Cortex of kidney (tissue), 1 donor: ENCODE measurements at places on chromosomes 2 and 18.

DNA sequence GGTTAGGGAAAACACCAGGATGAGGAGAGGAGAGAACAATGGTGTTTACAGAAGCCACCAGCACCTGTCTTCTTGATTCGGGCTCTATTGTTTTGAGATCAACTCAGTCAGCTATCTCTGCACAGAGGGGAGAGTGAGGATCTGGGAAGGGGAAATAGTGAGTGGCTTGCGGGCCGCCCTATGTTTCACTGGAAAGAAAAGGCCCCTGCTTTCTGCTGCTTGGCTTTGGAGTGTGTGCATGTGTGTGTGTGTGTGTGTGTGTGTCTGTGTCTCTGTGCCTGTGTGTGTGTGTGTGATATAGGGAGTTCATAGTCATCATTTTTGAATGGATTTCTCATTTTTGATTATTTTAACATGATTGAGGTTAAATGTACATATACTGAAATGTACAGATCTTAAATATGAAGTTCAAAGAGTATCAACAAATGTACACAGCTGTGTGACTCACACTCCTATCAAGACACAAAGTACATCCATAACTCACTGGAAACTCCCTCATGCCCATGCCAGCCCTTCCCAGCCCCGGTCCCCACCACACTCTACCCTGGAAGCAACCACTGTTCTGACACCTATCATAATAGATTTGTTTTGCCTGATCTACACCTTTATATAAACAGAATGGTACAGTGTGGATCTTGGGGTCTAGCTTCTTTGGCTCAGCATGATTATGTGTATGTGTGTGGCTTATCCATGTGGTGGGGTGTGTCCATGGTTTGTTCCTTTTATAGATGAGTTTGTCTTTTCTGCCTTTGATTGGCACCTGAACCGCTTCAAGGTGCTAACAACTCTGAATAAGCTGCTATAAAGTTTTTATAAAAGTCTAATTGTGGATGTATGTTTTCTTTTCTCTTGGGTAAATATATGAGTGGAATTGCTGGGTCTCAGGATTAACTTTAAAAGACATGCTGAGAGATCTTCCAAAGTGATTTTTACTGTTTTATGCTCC is 258.3 kb downstream of the SETBP1 start:
- no peak for DNase-seq

GRCh38 chr2:111618226-111618977 is 265.6 kb downstream of the ANAPC1 start:
- no peak for DNase-seq

GRCh38 chr2:26020231-26020640 is 13.6 kb upstream of the RAB10 start:
- DNase-seq, result no peak

DNA sequence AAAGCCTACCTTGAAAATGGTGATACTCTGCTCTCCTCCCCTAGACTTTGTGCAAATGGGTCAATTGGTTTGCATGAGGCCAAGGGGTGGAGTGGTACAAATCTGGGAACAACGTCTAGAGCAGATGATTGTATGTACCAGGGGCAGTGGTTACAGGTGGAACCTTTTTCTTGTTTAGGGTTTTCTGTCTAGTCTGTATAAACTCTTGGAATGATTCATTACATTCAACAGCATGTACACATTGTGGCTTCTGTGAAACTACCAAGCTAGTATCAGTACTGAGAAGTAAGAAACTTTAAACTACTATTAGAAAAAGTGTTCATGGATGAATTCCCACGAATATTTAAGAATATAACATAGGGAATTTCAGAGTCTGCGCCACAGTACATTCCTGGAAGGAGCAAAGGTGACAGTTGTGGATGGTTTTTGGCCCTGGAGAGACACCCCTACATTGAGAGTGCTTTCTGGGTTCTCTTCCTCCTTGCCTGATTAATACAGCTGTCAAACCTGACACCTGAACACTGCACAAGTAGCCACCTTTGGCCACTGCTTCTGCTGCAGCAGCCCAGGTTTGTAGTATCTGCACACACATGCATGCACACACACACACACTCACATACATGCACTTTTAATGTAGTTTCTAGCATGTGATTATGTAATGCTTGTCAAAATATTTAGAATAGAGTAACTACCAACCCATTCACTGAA is 30.0 kb downstream of the CFAP221 start:
- DNase-seq, result no peak

DNA sequence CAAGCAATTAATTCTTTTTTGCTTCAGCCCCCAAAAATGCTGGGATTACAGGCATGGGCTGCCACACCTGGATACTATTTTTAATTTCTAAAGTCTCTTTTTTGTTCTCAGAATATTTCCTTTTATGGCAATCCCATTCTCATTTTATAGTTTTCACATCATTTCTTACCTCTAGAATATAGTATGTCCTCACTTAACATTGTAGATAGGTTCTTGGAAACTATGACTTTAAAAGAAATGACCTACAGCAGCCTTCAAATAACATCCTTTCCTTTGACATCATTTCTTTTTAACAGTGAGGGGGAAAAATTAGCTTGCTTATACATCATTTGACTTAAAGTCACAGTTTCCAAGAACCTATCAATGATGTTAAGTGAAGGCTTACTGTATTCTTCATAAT is 31.6 kb downstream of the RBBP8 start:
- DNase-seq, result no peak

DNA sequence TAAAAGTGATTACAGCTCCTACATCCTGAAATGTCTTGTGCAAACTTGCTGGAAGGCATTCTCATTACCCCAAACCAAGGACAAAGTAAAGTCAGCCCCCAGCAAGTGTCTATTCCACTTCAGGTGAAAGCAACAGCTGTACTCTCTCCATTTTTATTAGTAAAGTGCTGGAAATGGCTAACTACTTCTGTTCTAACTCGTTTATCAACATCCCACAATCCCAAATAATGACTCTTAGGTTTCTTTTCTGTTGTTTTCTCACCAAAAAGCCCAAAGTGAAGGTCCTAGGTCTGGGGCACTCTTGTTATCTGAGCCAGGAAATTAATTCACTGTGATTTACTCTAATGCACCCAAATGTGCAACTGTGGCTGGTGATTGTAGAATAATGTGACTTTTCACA is 105.7 kb downstream of the LRRC30 start:
- DNase-seq, result no peak

- no peak for DNase-seq
Observed at GRCh38 chr2:49796266-49796665, 642.0 kb upstream of the FSHR start.

GRCh38 chr2:64913357-64913869 is 75.8 kb upstream of the SLC1A4 start:
- DNase-seq, result no peak

DNA sequence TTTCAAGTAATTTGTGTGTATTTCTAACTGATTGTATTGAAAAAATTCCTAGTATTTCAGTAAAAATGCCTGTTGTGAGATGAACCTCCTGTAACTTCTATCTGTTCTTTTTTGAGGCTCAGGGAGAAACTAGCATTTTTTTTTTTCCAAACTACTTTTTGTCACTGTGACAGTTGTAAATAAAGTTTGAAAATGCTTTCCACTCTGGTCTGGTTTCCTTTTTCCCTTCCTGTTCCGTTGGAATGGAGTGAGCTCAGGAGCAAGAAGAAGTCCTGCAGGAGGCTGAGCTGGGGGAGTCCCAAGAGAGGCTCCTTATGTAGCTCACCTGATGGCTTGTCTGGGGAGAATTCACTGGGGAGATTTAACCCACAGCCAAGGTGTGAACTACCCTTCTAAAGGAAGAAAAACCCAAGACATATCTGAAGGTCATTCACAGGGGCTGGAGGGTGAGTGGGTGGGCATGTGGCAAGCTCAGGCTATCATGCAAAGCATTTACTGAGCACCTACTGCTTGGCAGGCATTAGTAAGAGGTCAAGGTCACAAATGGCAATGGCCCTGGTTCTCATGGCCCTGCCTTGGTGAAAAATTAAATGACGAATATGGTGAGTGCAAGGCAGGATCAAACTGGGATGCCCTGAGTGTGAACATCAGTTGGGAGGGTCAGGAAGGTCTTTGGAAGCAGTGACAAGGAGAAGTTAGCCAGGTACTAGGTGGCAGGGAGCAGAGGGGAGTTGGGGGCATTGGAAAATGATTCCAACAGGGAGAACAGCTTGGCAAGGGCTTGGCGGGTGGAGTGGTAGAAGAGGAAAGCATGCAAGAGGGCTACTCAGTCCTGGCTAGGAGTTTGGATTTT is 28.7 kb downstream of the LBH start:
- DNase-seq, result no peak

- no peak for DNase-seq
Observed at GRCh38 chr2:215826838-215827441, 186.4 kb downstream of the MREG start.

GRCh38 chr2:18749912-18750526 is 160.7 kb upstream of the NT5C1B start:
- DNase-seq, result no peak

DNA sequence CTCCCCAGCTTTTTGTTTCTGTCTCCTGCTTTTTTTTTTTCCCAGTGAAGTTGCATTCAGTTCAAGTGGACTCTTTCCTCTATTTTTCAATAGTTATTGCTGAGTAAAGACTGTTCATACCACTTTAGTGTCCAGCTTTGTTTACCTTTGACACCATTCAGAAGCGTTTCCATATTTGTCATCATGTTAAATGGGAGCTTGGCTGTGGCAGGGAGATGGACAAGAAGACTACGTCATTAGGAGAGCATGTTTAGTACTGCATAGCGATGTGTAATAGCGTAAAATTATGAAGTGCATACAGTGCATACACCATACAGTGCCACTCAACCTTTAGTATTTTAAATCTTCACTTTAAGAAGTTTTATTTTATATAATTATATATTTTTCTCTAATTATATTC is 655.9 kb downstream of the DCC start:
- no peak for DNase-seq

DNA sequence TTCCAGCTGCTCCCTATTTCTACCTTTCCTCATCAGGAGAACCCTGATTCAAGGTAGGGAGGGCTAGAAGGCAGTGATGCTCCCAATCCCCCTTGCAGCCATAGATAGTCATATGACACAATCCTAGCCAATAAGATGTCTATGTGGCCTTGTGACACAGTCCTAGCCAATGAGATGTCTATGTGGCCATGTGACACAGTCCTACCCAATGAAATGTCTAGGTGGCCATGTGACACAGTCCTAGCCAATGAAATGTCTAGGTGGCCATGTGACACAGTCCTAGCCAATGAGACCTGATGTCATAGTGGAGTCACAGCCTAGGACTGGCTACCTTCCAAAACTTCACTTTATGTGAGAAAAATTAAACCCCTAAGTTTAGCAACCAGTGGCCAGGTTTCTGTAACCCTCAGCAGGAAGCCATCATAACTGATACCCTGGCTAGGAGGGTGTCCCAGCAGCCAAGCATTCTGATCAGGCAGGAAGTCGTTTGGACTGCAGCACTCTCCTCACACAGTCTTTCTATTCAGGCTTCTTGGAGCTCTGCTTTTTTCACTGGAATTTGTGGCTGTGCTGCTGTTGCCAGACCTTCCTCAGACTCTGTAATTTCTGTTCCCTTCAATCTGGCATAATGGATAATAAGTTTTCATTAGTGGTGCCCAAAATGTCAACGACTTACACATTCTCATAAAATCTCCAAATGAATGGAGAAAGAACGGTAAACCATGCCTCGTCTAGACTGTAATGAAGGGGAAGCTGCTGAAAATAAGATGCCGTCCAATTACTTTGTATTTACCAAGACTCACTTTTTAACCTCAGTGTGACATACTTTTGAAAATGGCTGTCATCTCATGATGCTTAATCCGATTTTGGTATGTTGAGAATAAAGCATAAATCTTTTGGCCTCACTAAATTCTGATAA is 165.0 kb upstream of the NCKAP5 start:
- DNase-seq, result no peak

DNA sequence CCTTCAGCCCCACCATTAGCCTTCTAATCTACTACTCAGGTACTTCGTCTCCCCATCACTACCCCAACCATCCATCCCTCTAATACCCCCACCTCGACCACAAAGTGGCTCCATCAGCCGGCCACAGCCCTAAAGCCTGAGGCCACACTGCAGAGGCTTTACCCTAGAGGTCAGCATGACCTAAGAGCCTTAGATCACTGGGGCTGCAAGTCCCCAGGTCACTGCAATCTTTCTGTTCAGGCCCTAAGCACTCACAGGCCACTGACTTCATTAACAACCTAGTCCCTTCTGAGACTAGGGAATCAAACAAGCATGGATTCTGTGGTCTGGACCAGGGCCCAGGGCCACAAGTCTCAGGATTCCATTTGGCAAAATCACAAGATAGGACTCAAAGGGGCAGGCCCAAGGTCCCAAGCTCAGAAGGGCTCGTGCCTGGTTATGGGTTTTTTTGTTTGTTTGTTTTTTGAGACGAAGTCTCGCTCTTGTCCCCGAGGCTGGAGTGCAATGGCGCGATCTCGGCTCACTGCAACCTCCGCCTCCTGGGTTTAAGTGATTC is 37.0 kb upstream of the PKDCC start:
- DNase-seq, result no peak

- DNase-seq, result no peak
Observed at GRCh38 chr2:154945984-154946383, 247.5 kb downstream of the KCNJ3 start.

DNA sequence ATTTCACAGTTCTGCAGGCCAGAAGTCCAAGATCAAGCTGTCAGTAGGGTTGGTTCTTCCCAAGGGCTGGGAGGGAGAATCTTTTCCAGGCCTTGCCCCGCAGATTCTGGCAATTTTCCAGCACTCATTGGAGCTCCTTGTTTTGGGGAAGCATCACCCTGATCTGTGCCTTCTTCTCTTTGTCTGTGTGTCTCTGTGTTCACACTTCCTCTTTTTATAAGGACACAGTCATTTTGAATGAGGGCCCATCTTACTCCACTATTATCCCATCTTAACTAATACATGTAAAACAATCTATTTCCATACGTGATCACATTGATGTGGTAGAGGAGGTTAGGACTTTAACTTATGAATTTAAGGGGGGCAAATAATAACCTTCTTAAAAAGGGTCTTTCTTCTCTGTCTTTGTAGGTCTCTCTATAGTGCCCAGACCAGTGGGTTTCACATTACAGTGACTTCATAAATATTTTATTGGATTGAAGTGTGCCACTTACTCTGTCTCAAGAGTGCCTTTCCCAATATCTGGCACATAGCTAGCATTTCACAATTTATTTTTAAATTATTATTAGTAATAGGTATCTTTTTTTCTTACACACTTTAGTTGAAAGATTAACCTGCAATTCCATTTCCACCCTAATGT is 68.9 kb upstream of the CBLN2 start:
- DNase-seq, result no peak

GRCh38 chr2:130740671-130741070 is 11.8 kb downstream of the GPR148 start:
- DNase-seq, result no peak

GRCh38 chr2:118128826-118129225 is 40.6 kb downstream of the INSIG2 start:
- no peak for DNase-seq

- DNase-seq, result no peak
Observed at GRCh38 chr2:20599001-20599600, 51.8 kb downstream of the HS1BP3 start.

- DNase-seq, result no peak
Observed at GRCh38 chr2:37854676-37855282, 70.3 kb upstream of the RMDN2 start.

DNA sequence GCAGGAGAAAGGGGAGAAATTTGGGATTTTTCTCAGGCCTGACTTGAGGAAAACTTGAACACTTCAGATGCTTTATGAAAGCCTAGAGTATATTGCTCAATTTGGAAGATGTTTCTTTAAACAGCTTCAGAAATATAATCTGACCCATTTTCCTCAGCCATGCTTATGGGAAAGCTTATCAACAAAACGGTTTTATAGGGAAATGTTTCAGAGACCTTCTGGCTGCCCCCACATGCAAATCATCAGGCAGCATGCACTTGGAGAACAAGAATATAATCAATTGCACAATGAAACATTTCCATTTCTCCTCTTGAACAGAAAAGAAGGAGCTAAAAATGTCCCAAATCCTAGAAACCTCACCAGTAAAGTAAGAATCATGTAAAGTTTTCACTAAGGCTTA is 411.2 kb upstream of the ETAA1 start:
- no peak for DNase-seq
